ENCODE measurements at places on chromosomes 16 and 17.
A peak's percentile ranks its signal among the peaks of the same experiment; 100 is the strongest.

GRCh38 chr17:7260651-7261378, 1.5 kb downstream of the CLDN7 start:
- DNase-seq = no peak

DNA sequence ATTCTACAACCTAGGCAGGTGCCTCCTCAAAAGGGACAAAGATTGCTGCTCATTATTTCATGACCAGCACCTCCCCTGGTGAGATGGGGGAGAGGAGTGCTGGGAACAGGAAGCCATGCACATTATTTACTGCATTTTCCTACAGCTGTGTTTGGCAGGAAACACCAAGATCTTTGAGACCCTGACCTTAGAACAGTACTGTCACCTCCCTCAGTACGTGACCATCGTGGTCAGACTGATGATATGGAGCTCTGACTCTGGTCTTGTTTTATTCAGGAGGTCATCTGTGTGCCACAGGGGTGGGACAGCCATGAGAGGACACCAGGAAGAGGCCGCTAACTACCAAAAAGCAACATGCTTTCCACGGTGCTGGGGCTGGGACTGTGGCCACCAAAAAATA, 37.4 kb downstream of the USP22 start:
- no peak for DNase-seq

GRCh38 chr17:42026857-42027589, 7.1 kb downstream of the NKIRAS2 start:
- DNase-seq = no peak

- DNase-seq = no peak
These were observed 36.2 kb downstream of the RGS9 start for GRCh38 chr17:65173284-65173793.

DNA sequence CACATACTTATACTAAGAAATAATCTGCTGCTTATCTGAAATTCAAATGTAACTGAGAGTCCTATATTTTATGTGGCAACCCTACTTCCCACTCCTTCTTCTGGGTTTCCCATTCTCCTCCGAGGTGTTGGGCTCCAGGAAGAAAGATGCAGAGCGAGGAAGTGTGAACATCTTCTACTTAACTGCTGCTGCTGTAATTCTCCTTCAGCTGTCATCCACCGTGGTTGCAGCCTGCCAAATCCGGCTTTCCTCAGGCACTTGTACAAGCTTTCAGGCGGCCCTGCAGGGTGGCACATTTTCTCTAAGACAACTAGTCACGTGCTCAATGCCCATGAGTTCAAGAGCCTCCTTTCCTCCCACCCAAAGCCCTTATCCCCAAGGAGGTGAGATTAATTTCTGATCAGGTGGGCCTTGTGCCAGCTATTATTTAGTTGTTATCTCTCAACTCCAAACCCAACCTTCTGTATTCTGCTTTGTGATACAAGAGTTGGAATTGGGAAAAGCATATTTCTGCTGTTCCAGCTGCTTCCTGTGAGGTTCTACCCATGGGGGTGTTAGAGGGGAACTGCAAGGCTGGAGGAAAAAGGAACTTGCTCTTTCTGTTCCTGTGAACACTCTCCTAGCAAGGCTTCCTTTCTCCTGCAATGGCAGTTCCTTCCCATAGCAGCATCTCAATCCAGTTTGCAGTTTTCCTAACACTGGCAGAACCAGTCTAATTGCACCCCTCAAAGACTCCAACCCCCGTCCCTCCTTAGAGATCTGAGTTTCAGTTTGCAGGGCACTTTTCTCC, 67.6 kb upstream of the RBBP6 start:
- peak; percentile 3 for DNase-seq

GRCh38 chr16:66229651-66230050, 136.8 kb upstream of the CDH5 start:
- DNase-seq = peak; percentile 28

DNA sequence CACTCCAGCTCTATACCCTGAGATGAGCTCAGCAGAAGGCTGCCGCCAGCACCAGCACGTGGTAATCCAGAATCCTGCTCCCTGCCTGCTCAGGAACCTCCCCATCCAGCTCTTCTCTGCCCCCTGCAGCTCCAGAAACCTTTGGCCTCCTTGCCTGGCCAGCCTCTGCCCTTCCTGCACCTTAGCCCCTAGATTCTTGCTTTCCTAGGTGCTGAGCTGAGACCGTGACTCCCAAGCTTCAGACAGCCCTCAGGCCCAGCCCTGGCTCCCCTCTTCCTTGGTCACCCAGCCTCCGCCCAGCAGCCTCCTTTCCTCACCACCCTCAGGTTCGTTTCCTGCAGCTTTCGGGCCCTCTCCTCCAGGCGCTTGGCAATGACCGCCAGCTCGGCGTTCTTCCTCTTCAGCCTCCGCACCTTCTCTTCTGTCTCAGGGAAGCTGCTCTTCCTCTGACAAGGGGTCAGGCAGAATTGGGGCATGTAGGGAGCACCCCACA, 2.6 kb downstream of the TSPOAP1 start:
- DNase-seq = no peak

DNA sequence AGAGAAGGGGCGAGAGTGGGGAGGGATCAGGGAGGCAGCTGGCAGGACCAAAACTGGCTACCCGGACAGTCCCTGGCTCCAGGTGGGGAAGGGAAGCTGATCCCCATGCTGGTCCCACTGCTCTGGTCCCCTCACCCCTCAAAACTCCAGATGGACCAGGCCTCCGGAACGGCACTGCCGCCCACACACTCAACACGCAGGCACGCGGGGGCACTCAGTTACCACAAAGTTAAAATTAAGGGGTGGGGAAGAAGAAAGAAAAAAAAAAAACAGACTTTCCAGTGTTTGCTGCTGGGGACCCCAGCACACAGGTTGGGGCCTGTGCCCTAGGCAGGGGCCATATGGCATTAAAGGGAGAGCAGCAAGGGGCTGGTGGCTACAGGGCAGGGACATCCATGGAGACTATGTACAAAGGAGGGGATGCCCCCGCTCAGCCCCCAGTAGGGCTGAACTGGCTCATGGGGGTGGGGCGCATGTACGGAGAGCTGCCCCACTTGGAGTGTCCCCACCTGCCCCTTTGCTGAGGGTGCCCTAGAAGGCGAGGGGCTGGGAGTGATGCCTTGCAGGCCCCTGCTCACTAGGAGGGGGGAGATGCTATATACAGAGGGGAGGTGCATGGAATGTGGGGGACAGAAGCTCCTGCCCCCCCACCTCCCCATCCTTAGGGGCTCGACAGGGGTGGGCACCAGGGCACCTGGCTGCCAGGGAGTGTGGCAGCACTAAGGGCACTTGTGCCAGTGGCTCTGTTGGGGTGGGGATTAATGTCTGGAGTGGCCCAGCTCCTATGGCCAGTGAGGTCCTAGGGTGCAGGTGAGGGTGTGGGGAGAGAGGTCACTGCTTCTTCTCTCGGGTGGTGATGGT, 5.6 kb downstream of the TP53I13 start:
- DNase-seq = no peak

GRCh38 chr17:67525239-67526135, 148.4 kb downstream of the PITPNC1 start:
- DNase-seq = no peak

- DNase-seq = no peak
These were observed 23.6 kb upstream of the KRT17 start for GRCh38 chr17:41647940-41648410.

- peak; percentile 81 for DNase-seq
These were observed 13.7 kb downstream of the ALOX12B start for GRCh38 chr17:8073627-8074484.

DNA sequence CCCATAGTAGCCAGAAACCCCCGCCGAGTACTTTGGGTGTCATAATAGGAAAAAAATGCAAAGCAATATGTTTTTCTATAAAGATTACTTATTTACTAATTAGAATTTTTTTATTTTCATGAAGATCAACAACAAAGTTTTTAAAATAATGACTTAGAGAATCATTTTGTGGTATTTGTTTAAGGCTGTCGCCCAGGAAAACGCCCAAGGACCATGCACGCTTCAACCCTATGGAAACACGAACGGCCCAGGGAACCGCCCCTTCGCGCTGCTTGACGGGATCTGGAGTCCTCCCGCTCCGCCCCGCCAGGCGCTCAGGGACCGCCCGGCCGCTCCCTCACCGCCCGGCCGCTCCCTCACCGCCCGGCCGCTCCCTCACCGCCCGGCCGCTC, 408 bp upstream of the KPNA2 start:
- DNase-seq = no peak

GRCh38 chr16:72224260-72224768, 52.4 kb upstream of the PMFBP1 start:
- no peak for DNase-seq

GRCh38 chr16:24036614-24037013, 200.8 kb downstream of the PRKCB start:
- peak; percentile 75 for DNase-seq

DNA sequence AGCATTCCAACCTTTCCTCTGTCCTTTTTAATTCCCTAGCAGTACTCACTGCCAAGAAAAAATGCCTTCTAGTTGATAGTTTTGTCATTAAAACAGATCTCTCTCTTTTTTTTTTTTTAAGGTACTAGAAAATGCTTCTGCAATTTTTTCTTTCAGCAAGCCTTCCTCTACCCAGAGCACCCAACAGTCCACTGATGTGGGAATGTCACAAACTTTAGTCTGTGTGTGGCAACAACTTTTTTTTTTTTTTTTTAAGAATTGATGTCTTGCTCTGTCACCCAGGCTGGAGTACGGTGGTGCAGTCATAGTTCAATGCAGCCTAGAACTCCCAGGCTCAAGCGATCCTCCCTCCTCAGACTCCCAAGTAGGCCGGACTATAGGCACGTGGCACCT, 34.7 kb downstream of the CDRT15 start:
- peak; percentile 40 for DNase-seq

DNA sequence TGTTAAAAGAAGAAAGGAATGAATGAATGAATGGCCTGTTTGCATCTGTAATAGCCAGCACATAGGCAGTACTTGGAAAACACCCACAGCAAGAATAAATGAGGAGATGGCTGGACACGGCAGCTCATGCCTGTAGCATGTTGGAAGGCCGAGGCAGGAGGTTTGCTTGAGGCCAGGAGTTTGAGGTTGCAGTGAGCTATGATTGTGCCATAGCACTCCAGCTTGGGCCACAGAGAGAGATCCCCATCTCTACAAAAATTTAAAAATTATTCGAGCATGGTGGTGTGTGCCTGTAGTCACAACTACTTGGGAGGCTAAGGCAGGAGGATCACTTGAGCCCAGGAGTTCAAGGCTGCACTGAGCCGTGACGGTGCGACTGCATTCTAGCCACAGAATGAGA, 12.5 kb downstream of the IL4R start:
- no peak for DNase-seq

GRCh38 chr17:46144246-46144645, 49.0 kb downstream of the KANSL1 start:
- no peak for DNase-seq

GRCh38 chr17:68600931-68601564, at the start of gene FAM20A:
FAM20A (minus strand) TSS chr17:68601367; CDS start chr17:68600666, 701 bp downstream.
- peak; percentile 36 for DNase-seq

DNA sequence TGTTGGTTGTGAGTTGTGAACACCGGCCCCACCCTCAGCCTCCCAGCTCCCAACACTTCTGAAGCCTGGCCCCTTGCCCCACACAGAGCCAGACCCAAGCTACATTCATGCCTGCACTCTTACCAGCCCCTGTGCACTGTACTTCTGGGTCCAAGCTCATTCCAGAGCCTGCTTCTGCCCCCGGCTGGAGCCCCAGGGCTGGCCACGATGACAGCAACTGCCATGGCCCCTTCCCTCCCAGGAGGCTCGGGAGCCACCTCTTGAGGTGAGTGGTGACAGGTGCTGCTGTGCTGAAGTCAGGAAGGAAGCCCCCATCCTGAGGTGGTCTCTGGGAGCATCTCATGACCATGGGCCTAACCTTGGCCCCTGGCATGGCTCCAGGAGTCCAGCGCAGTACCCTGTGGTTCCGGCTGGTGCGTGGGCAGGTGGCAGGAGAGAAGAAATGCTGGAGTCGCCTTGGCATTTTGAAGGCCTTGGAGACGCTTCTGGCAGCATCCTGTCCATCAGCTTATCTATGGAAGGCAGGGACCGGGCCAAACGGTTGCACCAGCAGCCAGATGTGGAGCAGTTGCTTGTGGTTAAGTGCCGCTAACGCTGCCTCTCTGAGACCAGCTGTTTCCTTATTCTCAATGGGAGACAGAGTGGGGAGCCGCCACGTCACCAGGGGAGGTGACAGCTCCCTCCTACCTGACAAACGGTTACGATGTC, 3.9 kb upstream of the CDT1 start:
- no peak for DNase-seq

DNA sequence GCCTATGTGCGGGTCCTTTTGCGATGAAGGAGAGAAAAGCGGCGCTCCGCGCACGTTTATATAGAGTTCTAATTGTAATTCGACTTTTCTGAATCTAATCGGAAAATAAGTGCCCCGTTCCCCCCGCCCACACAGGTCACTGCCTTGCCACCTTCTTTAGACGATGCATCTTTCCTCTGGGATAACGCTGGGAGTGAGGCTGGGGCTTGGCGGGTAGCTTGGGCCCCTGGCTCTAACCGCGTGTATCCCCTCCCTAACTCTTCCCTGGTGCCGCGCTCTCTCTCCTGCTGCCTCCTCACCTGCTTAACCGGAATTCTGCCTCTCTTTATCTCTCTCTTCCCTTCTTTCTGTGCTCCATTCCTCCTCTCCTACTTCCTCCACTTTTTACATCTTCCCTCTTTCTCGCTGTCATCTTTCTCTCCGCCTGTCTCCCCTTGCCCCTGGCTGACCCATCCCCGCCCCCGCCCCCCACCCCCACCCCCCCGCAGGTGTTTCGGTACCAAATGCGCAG, 2.6 kb downstream of the LHX1 start:
- no peak for DNase-seq

DNA sequence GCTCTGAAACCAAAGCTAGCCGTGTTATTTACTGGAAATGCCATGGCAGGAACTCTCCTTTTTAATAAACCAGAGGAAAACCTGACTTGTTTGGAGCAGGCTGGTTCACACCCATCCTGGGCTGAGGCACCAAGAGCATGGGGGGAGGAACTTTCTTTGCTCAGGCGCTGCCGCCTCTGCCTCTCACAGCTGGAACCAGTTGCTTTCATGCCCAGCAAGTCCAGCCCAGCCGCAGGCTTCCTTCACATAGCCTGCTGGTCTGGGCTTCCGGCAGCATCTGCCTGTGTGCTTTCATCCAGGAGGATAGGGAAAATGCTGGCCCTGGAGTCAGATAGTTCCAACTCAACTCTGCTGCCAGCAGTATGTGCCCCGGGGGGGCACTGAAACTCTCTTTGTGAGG, 88.1 kb upstream of the ASIC2 start:
- no peak for DNase-seq

DNA sequence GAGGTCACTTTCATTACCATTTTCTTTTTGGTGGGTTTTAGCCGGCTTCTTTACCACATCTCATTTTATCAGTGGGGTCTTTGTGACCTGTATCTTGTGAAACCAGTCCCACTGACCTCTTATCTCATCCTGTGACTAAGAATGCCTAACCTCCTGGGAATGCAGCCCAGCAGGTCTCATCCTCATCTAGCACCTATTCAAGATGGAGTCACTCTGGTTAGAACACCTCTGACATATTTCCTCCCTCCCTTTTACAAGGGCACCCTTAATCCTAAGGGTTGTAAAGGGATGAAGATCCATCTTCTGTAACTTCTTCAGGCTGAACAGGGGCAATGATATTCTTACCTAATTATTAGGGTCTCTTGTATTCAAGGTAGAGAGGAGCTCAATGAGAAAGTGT, 107.9 kb upstream of the HAS3 start:
- no peak for DNase-seq

GRCh38 chr17:47812146-47812920, 9.3 kb downstream of the OSBPL7 start:
- DNase-seq = no peak

Data from inflammatory macrophage treated with lipopolysaccharide for 1 hour (primary cell).